ENCODE measurements at places on chromosomes 2 and 18.

DNA sequence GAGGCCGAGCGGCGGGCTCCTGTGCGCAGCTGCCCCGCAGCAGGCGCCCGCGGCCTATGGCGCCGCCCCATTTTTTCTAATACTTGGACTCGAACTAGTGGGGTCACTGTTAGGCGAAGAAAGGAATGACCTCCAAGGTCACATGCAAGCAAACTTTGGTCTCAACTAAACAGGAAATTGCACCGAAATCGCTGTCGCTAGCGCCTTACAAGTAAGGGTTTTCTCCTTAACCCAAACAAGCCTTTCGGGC is 339 bp downstream of the ACAA2 start:
- no peak for DNase-seq

GRCh38 chr2:64327510-64328414 is 126.2 kb upstream of the LGALSL start:
- DNase-seq, result no peak

- DNase-seq, result no peak
Observed at GRCh38 chr2:218345491-218346236, 11.0 kb upstream of the CATIP start.

DNA sequence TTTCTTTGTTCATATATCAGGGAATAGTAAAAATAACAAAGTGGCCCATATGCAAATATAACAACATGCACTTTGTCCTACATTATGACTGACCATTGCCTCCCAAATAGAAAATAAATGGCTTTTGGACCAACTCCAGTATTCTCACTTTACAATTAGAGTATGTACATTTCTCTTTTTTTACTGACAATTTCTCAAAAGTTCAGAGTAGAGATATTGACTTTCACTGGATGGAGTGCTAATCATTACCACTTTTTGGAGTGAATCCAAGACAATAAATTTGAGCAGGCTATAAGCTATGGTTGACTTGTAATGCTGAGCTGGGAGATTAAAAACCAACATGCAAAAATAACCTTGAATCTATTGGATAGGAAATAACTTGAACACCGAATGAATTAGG is 987.4 kb downstream of the SUCLG1 start:
- no peak for DNase-seq

DNA sequence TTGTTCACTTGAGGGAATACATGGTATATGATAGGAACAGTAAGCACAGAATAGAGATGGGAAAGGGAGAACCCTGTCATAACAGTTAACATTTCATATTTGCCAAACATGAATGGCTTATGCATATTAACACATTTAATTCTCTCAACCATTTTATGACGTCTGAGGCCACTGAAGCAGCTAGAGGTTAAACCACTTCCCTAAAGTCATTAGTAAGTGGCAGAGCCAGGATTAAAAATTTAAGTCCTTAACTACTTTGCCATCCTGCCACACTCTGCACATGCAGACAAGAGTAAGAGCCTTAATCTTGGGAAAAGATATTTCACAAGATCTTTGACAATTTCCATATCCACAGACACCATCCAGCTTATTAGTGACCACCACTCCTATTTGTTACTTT is 2.1 kb downstream of the LIPT1 start:
- no peak for DNase-seq

DNA sequence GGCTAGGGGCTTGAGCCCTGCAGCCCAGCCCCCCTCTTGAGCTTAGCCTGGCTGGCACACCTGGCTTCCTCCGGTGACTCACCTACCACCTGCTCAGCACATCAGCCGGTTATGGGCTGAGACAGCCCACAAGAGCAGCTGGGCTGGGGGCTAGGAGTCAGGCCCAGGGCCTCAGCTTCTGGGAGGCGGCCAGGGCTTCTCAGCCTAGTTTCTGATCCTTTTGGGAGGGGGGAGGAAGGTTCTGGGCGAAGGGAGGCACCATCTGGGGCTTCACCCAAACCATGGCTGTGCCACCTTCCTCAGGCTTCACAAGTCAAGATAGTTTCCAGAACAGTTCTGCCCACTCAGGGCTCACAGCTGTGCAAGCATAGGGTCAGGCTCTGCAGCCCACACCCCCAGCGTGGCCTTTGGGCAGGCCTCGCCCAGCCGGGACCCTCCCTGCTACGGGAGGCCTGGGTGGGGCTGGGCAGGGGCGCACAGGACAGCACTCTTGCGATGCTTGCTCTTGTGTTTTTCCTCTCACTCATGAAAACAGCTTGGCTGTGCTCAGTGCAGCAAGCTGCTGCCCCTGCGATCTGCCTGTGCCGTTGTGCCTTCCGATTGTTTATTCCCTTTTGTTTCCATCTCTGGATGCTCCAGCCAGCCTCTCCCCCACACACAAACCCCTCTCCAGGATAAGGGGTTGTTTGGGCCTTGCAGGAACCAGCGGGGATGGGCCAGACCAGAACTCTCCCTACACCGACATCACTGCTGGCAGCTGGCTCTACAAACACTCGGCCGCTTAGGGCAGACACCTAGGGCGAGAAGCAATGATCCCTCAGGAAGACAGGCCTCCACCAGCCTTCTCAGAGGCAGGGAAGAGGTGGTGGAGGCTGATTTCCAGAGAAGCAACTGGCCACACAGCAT is 26.1 kb upstream of the SEMA4C start:
- DNase-seq, result no peak

DNA sequence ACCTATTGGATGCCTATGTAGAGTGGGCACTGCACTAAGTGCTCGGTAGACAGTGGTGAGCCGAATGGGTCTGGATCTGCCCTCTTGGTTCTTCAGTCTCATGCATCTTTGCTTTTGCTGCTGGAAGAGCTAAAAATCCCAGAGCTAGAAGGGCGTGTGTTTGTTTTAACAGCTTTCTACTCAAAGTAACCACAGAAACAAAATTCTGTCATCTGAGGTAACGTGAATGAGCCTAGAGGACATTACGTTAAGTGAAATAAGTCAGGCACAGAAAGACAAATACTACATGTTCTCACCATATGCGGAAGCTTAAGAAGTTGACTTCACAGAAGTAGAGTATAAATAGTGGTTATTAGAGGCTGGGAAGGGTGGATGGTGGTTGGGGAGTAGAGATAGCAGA is 119.8 kb downstream of the PLB1 start:
- DNase-seq, result no peak

DNA sequence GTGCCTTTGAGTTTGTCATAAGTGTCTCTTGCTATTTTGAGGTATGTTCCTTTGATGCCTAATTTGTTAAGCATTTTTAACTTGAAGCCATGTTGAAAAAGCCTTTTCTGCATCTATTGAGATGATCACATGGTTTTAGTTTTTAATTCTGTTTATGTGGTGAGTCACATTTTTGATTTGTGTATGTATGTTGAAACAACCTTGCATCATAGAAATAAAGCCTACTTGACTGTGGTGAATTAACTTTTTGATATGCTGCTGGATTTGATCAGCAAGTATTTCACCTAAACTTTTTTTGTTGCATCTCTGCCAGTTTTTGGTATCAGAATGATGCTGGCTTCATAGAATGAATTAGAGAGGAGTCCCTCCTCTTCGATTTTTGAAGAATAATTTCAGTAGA is 469.7 kb downstream of the CDH2 start:
- DNase-seq, result no peak
